ENCODE measurements at places on chromosomes 2 and 18.

DNA sequence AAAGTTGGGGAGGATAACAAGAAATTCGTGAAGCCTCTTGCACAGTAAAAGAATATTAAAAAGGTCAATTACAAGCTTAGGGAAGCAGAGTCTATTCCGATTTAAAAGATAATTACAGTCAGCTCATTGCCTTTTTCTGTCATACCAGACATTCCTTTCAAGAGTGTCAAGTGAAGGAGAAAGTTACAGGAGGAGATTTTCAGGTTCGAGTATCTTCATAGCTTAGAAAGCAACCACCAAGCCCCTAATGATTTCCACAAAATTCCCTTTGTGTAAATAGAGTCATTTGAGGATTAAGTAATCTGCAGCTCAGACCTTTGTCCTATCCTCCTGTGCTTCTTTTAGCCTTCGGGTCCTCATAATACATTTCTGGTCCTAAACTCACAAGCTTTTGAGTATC lies 414.9 kb downstream of the CDH2 start:
- DNase-seq, result no peak

DNA sequence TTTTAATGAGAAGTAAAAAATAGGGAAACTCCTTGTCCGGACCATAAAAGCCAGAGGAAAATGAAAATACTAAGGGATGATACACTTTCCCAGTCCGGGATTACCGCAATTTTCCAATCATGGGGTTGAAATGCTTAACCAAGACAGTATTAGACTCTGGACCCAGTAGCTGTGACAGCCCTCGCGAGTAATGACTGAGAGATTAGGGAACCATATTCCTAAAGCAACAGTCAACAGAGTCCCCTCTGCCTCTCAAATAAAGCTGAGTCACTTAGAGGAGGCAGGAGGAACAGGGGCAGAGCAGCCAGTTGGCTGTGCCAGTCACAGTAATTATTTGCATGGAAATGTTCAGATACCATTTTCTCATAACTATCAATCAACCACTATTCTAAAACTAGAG lies 34.8 kb downstream of the GPATCH11 start:
- no peak for DNase-seq

DNA sequence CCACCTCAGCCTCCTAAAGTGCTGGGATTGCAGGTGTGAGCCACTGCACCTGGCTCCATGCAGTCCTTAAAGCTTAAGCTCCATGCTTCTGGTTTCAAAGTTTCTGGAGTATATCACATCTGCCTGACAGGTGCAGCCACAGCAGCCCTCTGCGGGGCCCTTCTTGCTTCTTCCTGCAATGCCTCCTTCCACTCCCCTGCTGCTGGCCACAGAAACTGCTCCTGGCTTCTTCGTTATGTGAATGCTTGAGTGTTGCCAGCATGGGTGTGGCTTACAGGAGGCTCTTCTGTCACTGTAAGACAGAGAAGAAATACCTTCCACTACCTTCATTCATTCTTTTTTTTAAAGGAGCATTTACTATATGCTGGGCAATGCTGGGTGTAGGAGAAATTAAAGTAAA lies 10.1 kb upstream of the CCBE1 start:
- no peak for DNase-seq

- no peak for DNase-seq
Measured at GRCh38 chr2:186576614-186577013, 13.2 kb upstream of the ITGAV start.

All from common myeloid progenitor, CD34-positive (primary cell).